ENCODE measurements at places on chromosomes 3 and 15.

GRCh38 chr3:197801891-197802778, 11.1 kb downstream of the LRCH3 start:
- no peak for DNase-seq

DNA sequence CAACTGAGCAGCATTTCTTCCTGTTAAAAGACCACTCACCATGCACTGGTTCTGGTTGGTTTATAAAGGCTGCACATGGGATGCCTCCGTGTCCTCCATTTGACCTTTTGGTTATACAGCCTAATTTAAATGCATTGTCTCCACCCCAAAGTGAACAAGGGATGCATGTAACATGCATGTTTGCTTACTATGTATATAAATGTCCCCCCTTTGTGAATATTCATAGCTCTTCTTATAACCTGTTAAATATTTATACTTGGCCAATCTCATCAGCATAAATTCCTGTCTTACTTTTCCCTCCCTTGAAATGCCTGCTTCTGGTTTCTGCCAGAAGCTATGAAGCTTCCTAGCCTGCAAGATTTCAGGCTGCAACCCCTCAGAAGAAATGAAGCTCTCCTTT, 27.4 kb downstream of the TARS3 start:
- DNase-seq: no peak

GRCh38 chr15:92974183-92974915, 74.2 kb downstream of the CHD2 start:
- no peak for DNase-seq

- no peak for DNase-seq
These were observed 87.7 kb upstream of the LIMD1 start for GRCh38 chr3:45506751-45507391.

- DNase-seq: no peak
These were observed 569.6 kb upstream of the ROBO2 start for GRCh38 chr3:76470285-76470684.

DNA sequence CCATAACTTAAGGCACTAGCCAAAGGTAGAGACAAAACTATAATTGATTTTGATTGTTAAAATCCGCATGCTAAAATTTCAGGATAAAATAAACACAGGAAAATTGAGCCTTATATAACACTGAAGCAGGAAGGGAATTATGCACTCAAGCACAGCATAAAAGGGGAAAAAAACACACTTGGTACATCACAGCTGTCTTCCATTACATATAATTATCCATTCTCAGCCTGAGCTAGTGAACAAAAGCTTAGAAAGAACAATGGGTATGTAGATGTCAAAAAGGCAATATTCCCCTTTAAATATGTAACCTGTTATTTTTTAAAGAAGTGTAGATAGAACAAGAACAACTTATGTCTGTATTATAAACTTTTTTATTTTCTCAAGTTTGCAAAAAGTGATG, 899.2 kb downstream of the ROBO1 start:
- peak; percentile 19 for DNase-seq

- DNase-seq: no peak
These were observed 15.6 kb upstream of the FAM98B start for GRCh38 chr15:38438031-38438986.

- DNase-seq: no peak
These were observed 692 bp upstream of the C15orf39 start for GRCh38 chr15:75200765-75201615.

DNA sequence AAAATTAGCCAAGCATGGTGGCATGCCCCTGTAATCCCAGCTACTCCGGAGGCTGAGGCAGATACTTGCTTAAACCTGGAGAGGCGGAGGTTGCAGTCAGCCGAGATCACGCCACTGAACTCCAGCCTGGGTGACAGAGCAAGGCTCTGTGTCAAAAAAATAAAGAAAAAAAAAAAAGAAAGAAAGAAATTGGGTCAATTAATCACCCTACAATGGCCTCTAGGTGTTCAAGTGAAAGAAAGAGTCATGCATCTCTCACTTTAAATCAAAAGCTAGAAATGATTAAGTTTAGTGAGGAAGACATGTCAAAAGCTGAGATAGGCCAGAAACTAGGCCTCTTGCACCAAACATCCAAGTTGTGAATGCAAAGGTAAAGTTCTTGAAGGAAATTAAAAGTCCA, 44.9 kb upstream of the GSK3B start:
- no peak for DNase-seq

DNA sequence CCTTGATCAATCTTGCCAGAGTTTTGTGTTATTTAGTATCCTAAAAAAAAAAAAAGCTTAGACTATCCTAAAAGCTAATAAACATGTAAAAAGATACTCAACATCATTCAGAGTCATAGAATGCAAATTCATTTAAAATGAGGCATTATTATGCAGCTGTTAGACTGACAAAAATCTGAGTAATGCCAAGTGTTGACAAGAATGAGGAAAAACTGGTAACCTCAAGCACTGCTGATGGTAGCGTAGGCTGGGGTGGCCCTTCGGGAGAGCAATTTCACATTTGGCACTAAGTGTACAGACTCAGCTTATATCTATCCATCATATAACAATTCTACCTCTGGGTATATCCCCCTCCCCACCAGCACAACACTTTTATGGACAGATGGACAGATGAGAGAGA, 280.4 kb downstream of the RAP2B start:
- DNase-seq: no peak

GRCh38 chr3:194312743-194313281, 38.3 kb downstream of the CPN2 start:
- no peak for DNase-seq

- DNase-seq: no peak
These were observed 76.5 kb upstream of the ALDH1A3 start for GRCh38 chr15:100803171-100803440.

GRCh38 chr15:58334803-58335202, 97.0 kb upstream of the LIPC start:
- no peak for DNase-seq

- no peak for DNase-seq
These were observed 284.1 kb upstream of the NR2E3 start for GRCh38 chr15:71526060-71526820.

- no peak for DNase-seq
These were observed at the start of gene IGSF10 for GRCh38 chr3:151460774-151461450. Gene IGSF10, minus strand, starts transcription at chr3:151461061. Its CDS starts 2,352 bp downstream, at chr3:151458709.

DNA sequence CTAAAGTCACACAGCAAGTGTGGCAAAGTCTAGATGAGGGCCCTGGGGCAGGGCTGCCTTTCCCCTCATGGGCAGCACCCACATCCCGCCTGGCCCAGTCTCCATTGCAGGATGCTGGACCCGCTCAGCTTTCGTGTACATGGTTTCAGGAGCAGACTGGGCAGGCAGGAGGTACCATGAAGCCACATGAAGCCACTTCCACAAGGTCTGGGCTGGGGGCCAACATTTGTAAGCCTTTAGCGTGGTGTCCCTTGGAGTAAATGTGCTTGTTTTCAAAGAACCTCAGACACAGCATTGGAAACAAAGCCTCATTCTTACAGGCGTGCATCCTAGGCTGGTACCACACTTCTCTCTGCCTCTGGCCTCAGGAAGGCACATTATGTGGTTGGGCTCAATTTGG, 34.5 kb downstream of the UMPS start:
- no peak for DNase-seq

GRCh38 chr3:94118390-94118789, 55.5 kb downstream of the NSUN3 start:
- no peak for DNase-seq

Measured in NCI-H1092 (cell line).